ENCODE measurements at places on chromosomes 2 and 18. TPM values are rescaled to one million over a fixed set of nuclear protein-coding genes. Genes with fewer than 3 reads are reported as not detected.

- H3K27ac ChIP-seq, result no peak overlapping the region
- H3K36me3 ChIP-seq, result no peaks in the 10 kb centered on the region
- H3K4me1 ChIP-seq, result no peaks in the 10 kb centered on the region
- H3K4me3 ChIP-seq, result no peak overlapping the region
- DNase-seq, result no peak
- H3K27me3 ChIP-seq, result no peaks in the 10 kb centered on the region
These were observed 167.7 kb downstream of the ZFP36L2 start for GRCh38 chr2:43058726-43059110.

Gene VWA3B
- not detected for total RNA-seq

DNA sequence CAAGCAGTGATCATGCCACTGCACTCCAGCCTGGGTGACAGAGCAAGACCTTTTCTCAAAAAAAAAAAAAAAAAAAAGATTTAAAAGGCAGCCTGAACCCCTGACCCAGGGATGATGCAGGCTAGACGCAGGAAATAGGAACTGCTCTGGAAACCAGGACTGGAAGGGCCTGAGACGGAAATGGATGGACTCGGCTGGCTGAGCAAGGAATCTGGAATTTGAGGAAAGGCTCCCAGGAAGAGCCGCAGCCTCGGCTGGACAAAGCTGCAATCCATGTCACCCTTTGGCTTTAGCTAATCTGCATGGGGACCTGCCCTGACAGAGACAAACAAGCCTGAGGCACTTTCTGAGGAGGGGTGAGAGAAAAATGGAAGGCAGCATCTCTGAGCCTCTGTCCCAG, 55.0 kb upstream of the DAPL1 start:
- no peaks in the 10 kb centered on the region for H3K36me3 ChIP-seq
- no peak for DNase-seq
- H3K4me1 ChIP-seq, result no peaks in the 10 kb centered on the region
- no peaks in the 10 kb centered on the region for H3K27me3 ChIP-seq
- H3K27ac ChIP-seq, result no peak overlapping the region

Gene ZNF892
- 5.4 TPM for total RNA-seq

GRCh38 chr18:48794251-48794970, 156.4 kb downstream of the SMAD7 start:
- DNase-seq, result peak; percentile 27
- H3K36me3 ChIP-seq, result no peaks in the 10 kb centered on the region
- no peak overlapping the region for H3K4me3 ChIP-seq
- no peaks in the 10 kb centered on the region for H3K4me1 ChIP-seq

DNA sequence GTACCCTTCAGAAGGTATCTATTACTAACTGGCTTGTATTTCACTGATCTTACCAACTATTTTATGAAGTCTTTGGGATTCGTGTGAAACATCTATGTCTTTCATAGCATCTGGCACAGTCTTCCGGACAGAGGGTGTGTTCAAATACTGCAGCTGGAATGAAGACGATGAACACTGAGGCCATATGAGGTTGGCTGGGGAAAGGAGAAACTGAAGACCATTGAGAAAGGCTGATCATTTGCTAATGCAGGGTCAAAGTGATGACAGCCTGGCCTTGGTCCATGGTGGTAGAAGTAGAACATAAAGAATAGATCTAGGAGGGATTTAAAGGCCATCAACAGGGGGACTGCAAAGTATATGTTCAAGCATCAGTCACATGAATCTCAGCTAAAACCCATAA, 132.7 kb downstream of the CCBE1 start:
- no peak for DNase-seq
- H3K36me3 ChIP-seq, result no peaks in the 10 kb centered on the region
- H3K27me3 ChIP-seq, result no peaks in the 10 kb centered on the region
- no peak overlapping the region for H3K4me3 ChIP-seq
- H3K27ac ChIP-seq, result no peak overlapping the region

GRCh38 chr2:101556033-101556459, 81.1 kb upstream of the RFX8 start:
- no peak overlapping the region for H3K27ac ChIP-seq
- no peaks in the 10 kb centered on the region for H3K27me3 ChIP-seq
- H3K4me1 ChIP-seq, result no peaks in the 10 kb centered on the region
- no peak for DNase-seq
- H3K4me3 ChIP-seq, result no peak overlapping the region
- H3K36me3 ChIP-seq, result no peaks in the 10 kb centered on the region

Gene REG3A
- 1,340 TPM for total RNA-seq

GRCh38 chr2:223619486-223620129, 17.4 kb upstream of the SCG2 start:
- no peak overlapping the region for H3K4me3 ChIP-seq
- H3K27me3 ChIP-seq, result no peaks in the 10 kb centered on the region
- no peak overlapping the region for H3K27ac ChIP-seq
- no peak for DNase-seq

Gene BCS1L
- total RNA-seq, result 22.2 TPM

- no peaks in the 10 kb centered on the region for H3K4me1 ChIP-seq
- no peak overlapping the region for H3K4me3 ChIP-seq
- H3K27ac ChIP-seq, result no peak overlapping the region
- H3K27me3 ChIP-seq, result no peaks in the 10 kb centered on the region
These were observed 2159.7 kb upstream of the PIK3C3 start for GRCh38 chr18:39795350-39795749.

DNA sequence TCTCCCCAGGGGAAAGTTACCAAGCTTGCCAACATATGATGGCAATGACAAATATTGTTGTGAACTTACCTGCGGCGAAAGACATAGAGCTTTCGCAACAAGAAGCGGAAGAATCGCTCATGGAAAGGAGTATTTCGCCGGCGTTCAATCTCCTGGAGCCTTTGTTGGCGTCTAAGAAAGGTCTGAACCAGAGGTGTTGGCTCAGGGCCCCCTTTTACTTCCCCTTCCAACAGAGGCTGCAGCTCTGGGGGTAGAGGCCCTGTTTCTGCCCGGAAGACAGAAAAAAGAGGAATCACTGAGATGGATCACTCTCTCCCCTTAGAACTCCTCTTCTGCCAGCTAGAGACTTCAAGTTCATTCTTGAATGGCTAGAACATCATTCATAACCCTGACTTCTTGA, 10.8 kb downstream of the GGCX start:
- no peaks in the 10 kb centered on the region for H3K4me1 ChIP-seq
- H3K36me3 ChIP-seq, result no peaks in the 10 kb centered on the region
- DNase-seq, result no peak
- no peak overlapping the region for H3K4me3 ChIP-seq
- H3K27me3 ChIP-seq, result no peaks in the 10 kb centered on the region

Gene CCL20
- not detected for total RNA-seq

GRCh38 chr18:54210463-54210862, 14.0 kb downstream of the MBD2 start:
- DNase-seq, result no peak
- no peak overlapping the region for H3K27ac ChIP-seq
- H3K4me3 ChIP-seq, result no peak overlapping the region
- H3K27me3 ChIP-seq, result no peaks in the 10 kb centered on the region
- no peaks in the 10 kb centered on the region for H3K4me1 ChIP-seq
- H3K36me3 ChIP-seq, result no peaks in the 10 kb centered on the region

Gene ITPRIPL1
- 1.1 TPM for total RNA-seq

DNA sequence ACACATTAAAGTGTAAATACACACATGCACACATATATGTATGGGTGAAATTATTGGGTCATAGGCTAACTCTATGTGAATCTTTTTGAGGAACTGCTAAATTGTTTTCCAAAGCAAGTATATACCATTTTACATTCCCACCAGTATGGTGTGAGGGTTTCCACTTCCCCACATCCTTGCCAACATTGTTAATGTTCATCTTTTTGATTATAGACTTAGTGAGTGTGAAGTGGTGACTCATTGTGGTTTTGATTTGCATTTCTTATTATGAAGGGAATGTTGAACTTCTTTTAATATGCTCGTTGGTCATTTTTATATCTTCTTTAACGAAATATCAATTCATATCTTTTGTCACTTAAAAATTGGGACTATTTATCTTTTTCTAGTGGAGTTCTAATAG, 181.8 kb upstream of the GCFC2 start:
- no peaks in the 10 kb centered on the region for H3K4me1 ChIP-seq
- H3K27ac ChIP-seq, result no peak overlapping the region
- no peak for DNase-seq
- H3K27me3 ChIP-seq, result no peaks in the 10 kb centered on the region
- H3K36me3 ChIP-seq, result no peaks in the 10 kb centered on the region
- no peak overlapping the region for H3K4me3 ChIP-seq

All from Peyer's patch (tissue), 4 donors.